Urothelium cell line (cell line): ENCODE measurements at places on chromosomes 6 and 20.
A peak's percentile ranks its signal among the peaks of the same experiment; 100 is the strongest.

DNA sequence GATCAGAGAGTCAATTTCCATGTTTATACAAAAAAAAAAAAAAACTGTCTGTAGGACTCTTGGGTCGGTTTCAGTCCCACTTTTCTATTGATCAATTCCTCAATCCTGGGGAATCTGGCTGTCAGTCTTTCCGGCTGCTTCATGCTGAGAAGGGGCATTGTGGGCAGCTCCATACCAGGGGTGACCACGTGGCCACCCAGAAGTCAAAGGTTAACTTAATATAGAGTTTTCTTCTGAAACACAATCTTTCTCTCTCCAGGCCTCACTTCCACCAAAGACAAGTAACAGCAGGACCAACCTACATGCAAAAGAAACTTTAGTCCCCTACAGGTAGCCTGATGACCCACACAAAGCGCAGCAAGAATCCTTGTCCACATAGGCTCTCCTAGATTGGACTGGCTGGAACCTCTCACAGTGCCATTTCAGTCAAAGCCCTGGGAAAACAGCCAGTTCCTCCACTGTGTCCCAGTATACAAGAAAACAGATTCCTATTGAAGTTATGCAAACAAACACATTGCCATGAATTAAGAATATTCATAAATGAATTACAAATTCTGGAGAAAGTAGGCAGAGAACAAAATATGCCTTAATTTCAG, 18.5 kb upstream of the SERPINB9 start:
- no peak for DNase-seq

DNA sequence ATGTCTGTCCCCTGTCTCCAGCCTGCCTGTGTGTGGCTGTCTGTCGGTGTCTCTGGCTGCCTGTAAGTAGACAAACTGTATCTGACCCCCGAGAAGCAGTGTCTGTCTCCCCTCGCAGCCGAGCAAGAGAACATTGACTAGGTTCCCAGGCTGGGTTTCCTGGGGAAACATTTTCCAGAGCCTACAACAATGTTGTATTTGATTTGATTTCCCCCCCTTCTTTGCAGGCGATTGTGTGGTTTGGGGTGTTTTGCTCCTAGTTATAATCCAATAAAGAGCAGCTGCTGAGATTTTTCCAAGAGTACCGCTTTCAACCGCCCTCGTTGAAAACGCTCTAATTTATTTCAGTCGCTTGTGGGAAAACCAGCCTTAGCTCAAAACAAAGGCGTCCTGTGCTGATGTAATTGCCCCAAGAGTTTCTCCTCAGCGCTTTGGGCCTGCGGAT, 92.6 kb downstream of the CDC5L start:
- DNase-seq, result no peak

GRCh38 chr6:21423106-21423854, 170.3 kb upstream of the SOX4 start:
- no peak for DNase-seq

- peak; percentile 8 for DNase-seq
These were observed 45.5 kb downstream of the CEP43 start for GRCh38 chr6:167044696-167045095.
